ENCODE measurements at places on chromosomes 5 and 9. TPM values are rescaled to one million over a fixed set of nuclear protein-coding genes. Genes with fewer than 3 reads are reported as not detected.

The CCDC152 gene
- total RNA-seq: 19.0 TPM

- no peak for DNase-seq
Observed at GRCh38 chr5:105460721-105461120, 1898.1 kb upstream of the NUDT12 start.

- no peak for DNase-seq
Observed at GRCh38 chr9:8558176-8558575, 758.6 kb upstream of the DMAC1 start.

DNA sequence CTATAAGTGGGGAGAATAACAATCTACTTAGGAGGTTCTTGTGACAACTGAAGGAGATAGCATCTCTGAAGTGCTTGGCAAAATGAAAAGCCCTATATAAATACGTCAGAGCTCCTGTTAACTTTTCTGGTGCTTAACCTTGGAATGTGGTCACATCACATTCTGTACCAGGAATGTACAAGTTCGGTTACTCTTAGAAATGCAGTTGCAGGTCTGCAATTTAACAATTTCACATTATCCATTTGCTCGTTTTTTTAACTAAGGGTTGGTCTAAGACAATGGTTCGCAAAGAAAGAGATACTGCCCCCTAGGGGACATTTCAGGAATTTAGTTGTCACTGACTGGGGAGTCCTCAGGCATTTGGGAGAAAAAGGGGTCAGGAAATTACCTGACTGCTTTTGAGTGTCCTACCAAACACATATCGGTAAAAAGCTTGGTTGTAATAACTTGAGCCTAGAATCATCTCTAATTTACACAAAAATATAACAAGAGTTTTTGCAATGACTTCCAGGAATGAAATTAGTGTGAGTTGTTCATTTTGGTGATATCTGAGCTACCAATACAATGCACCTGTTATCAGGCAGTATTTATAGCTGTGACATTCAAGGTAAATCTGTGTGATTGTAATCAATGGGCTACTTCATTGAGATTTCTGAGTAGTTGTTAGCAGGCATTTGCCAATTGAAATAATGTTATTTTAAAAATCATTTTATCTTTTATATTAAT lies 5.4 kb upstream of the HBEGF start:
- peak; percentile 32 for DNase-seq

DNA sequence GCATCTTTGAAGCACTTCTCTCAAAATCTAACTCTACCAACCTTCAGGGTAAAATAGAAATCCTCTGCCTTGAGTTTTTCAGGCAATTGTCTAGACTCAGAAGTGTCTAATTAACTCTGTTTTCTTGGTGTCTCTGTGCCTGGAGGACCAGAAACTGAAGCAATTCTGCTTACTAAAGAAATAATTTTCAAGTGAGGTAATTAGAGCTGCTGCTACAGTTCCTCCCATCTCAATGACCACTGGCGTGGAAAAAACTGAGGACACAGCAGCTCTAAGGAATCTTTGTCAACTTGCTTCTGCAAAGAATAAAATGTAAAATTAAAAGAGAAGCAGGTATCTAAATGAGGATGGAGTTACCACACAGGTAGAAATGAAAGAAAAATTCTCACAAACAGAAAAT lies 785.0 kb downstream of the PRELID2 start:
- DNase-seq: no peak

GRCh38 chr9:130847306-130848217 lies 12.5 kb downstream of the ABL1 start:
- DNase-seq: peak; percentile 46

The EPB41L4A gene
- 5.2 TPM for total RNA-seq

DNA sequence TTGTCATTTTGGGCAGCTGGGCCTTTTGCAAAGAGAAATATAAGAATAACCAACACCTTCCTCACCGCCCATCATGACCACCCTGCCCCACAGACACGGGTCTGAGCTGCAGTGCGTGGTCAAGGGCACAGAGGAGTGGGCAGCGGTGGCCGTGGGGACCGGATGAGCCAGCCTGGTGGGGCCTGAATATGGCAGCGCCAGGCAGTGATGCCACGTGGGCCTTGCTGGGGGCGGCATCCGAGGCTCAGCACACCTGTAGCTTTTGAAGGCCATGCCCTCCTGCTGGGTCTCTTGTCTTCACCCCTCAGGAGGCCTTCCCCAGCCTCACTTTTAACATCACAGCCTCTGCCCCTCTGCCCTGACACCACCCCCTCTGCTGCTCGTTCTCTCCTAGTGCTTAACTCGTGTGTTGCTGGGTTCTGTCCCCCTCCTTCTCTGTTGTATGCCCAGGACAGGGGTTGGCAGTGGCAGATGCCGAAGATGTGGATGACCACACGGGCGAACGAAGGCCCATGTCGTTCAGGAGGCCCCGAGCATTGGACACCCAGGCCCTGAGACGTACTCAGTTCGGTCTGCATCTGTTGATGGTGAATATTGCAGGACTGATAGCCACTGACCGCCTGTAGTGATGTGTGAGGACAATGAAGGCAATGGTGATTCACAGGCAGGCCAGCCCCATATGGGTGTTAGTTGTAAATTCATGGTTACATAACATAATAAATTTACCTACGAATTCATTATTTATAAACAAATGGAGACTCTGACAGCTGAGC lies 46.0 kb downstream of the AHRR start:
- DNase-seq: peak; percentile 10

DNA sequence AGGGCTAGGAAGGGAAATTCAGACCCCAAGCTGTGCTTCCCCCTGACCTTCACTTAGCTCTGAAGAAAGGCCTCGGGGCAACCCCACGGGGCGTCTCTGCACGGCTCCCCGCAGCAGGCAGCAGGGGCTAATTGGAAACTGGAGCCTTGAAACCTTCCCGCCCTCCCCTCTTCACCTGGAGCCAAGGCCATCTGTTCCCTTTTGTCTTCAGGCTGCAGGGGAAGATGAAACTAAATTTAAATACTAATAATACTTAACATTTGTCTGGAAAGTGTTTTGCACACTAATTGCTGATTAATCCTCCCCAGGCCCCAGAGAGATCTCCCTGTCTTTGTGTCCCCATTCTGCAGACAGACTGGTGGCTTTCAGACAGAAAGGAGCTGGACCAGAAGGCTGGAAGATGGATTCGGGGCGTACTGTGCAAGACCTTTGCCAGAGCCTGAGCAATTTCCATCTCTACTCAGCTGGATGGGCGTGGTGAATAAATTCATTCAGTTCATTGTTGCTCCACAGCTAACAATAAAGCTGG lies 34.1 kb upstream of the CPLX2 start:
- peak; percentile 51 for DNase-seq

- DNase-seq: no peak
Observed at GRCh38 chr5:73485715-73486114, 12.5 kb upstream of the BTF3 start.

The RAPGEF6 gene
- 19.5 TPM for total RNA-seq

DNA sequence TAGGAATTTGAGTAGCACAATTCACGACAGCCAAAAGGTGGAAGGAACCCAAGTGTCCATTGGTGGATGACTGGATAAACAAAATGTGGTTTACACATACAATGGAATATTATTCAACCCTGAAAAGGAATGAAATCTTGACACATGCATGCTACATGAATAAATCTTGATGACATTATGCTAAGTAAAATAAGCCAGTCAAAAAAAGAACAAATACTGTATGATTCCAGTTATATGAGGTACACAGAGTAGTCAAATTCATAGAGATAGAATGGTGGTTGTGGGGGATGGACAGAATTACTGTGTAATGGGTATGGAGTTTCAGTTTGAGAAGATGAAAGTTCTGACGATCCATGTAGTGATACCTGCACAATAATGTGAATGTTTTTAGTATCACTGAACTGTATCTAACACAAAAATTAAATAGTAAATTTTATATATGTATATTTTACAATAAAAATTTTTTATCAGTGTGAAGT lies 117.7 kb upstream of the GNA14 start:
- DNase-seq: no peak

GRCh38 chr5:108102463-108102862 lies 279.4 kb downstream of the FBXL17 start:
- no peak for DNase-seq

The ALDOB gene
- 0.85 TPM for total RNA-seq

DNA sequence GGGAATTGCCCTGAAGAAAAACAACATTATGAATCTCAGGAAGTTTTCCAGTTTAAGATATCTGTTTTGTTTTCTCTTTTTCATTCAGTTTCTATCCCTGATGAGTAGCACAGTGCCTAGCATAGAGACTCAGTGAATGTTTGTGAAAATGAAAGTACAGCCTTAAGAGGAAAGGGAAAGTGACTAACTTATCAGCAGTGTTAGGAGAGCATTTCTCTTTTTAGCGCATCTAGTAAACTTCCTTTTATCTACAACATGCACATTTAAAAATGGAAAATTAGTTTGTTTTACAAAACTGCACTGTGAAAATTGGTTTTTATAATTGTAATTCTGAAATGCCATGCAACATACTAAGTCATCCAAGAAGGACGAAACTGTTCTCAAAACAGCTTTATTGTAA lies 110.8 kb downstream of the SMARCA2 start:
- no peak for DNase-seq

The FBP2 gene
- total RNA-seq: not detected

DNA sequence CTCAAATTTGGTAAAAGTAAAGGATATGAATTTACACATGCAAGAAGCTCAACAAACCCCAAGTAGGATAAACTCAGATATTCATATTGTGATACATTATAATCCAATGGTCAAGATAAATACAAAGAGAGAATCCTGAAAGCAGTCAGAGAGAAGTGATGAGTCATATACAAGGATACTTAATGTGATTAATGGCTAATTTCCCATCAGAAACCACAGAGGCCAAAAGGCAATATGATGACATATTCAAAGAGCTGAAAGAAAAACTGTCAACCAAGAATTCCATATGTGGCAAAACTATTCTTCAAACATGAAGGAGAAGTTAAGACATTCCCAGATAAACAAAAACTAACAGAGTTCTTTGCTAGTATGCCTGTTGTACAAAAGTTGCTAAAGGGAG lies 19.5 kb upstream of the IRF1 start:
- DNase-seq: no peak

DNA sequence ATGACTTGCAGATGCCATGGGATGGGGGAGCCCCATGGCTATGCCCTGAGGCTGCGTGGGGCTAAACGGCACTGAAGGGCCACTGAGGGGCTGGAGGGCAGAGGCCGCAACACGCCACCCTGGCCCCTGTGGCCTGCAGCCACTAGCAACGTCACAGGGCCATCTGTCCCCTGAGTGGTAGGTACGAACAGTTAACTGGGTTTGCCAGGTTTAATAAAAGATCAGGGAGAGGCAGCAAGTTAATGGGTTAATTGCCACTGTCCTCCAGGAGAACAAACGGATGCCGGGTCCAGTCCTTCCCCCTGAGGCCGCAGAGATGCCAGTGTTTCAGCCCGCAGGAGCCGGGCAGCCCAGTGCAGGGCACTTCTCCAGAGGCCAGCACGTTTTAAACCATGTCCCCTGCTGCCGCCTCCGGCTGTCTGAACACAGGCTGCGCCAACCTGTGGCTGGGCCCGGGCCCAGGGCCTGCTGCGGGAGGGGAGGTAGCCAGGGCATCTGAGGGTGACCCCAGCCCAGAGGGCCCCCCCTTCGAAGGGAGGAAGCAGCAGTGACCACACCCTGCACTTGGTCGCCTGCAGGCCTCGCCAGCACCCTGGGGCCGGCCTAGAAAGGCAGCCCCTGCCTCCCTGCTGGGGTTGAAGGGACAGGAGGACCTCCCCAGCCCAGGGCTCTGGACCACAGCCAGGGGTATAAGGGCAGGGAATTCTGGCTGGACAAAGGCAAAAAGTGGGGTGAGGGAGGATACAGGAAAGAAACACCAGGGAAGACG lies 227.3 kb downstream of the FANCC start:
- DNase-seq: no peak

The RLN1 gene
- 0.66 TPM for total RNA-seq

The ORM2 gene
- 1.6 TPM for total RNA-seq

The GRXCR2 gene
- total RNA-seq: not detected

The IGIP gene
- total RNA-seq: 1.2 TPM

DNA sequence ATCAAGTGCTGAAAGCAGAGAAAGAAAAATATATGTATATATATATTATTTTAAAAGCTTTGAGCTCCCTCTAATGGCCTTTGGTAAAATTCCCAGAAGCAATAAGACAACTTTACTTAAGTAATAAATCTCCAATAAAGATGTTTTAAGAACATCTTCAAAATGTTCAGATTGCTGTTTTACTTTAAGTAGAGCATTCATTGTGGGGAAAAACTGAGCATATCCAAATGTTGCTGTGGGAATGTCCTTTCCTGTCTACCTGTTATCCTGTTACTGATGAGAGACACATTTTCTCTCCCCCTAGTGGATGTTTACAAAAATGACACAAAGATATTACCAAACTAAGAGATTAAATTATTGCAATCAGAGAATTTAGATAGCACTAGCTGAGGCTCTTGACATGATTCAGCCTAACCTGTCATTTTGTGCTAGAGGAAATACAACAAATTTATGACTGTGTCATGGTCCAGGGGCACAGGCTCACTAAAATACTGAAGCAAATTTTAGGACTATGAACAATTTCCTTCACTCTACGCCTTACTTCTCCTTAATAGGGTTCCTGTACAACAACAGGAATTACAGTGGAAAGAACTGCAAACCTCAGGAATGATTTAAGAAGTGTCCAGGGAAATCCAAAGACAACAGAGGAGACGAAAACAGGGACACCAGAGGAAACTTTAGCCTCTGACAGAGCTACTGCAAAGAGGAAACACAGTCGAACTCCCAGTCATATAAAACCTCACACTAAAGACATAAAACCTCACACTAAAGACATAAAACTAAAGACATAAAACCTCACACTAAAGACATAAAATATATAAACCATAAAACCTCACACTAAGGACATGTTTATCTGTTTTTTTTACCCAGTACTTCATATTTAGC lies 24.3 kb upstream of the PRRC1 start:
- no peak for DNase-seq

DNA sequence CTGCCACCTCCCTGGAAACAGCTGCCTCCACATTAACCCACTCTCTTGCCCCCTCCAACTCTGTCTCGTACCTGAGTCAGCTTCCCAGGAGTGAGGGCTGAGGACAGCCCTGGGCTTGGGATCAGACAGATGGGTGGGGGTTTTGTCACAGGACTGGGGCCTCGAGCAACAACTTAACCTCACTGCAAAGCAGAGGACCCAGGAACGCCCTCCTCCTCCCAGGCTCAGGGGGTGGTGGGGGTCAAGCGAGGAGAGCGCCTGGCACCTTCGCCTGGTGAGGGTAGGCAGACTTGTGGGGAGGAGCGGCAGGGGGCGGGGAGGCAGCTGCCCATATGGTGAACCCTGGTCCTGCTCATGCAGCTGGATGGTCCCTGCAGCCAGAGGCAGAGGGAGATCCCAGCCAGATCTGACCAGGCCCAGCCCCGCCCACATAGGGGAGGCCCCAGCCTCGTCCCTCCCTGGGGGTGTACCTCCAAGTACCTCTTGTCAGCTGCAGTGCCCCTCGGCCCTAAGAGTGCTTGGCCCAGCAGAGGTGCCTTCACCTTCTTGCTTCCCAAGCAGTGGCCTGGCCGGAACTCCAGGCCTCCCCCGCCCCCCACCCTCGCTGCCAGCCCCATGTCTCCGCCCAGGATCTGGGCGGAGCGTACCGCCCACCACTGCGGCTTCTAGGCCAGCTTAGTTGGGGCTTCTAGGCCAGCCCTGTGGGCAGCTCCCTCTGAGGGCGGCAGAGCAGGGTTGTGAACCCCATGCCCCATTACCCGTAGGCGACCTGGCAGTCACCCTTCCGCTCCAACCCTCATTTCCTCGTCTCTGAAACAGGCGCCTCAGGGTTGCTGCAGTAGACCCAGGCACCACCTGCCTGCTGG lies at the start of gene SARDH:
TSS of gene SARDH (minus strand) at position 579 of the 866 bp plus-strand sequence. CDS start 4,179 bp downstream, outside the sequence.
- DNase-seq: peak; percentile 84

The SNCAIP gene
- total RNA-seq: 9.7 TPM
